ENCODE measurements at places on chromosomes 7 and 10. TPM values are rescaled to one million over a fixed set of nuclear protein-coding genes. Genes with fewer than 3 reads are reported as not detected.

CRYGN gene
- not detected for total RNA-seq

- no peak for DNase-seq
Measured at GRCh38 chr10:85148693-85149640, 820.6 kb downstream of the CCSER2 start.

HABP2 gene
- total RNA-seq: not detected

DNA sequence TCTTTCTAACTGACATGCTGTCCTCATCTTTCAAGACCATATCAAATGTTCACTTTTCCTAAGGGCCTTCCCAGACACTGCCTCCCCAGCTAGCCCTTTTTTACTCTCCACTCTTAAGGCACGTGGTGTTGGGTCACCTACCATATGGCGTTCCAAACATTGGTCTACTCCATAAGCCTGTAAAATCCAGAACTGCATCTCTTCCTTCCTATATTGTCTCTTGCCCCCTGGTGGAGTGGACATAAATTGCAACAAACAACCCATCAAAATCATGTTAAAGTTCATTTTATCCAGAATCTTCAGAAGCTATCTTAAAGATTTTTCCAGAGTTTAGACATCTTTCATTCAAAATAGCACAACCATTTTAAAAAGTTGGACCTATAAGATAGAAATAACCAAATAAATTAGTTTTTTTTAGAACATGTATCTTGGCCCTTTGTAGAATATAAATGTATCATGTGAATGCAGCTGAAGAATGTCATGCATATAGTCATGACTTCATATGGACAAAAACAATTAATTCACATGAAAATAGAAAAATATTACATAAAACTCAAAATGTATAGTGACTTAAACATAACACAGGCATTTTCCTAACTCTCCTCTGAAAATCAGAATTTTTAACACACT is 180.6 kb upstream of the CHRM2 start:
- peak; percentile 49 for DNase-seq

DNA sequence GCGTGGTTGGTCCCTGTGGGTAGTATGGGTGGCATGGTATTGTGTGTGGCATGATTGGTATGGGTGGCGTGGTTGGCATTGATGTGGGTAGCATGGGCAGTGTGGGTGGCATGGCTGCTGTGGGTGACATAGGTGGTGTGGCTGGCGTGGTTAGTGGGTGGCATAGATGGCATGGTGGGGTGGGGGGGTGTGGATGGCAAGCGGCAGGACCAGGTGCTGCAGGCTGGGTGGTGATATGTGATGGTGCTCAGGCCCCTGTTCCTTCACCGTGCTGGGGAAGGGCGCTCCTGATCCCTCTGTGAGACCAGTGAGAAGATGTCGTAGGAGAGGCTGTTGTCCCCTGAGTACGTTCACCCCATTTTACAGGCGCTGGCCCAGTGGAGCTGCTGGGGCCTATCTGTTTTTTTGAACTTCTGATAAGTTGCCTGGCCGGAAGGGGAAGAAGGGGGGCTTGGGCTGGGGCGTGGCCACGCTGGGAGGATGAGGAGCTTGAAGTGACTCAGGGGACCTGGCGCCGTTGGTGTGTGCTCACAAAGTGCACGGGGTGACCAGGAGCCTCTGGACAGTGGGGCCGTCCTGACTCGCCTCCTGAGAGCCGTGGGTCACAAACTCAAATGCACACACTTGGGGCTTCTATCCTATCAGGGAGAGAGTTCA is 17.5 kb downstream of the INPP5A start:
- no peak for DNase-seq

Data from GM23248 (cell line).